ENCODE measurements at places on chromosomes 1 and 21. TPM values are rescaled to one million over a fixed set of nuclear protein-coding genes. Genes with fewer than 3 reads are reported as not detected.

The HTR6 gene
- not detected for total RNA-seq

The SYCP1 gene
- not detected for total RNA-seq

The MIXL1 gene
- total RNA-seq, result not detected

The FCN3 gene
- total RNA-seq, result not detected

The CDCA8 gene
- 1.5 TPM for total RNA-seq

The EFNA3 gene
- 2.1 TPM for total RNA-seq

The HPDL gene
- total RNA-seq, result 0.59 TPM

The ZMYND12 gene
- 0.88 TPM for total RNA-seq

The SPRR4 gene
- total RNA-seq, result not detected

The PLEKHG5 gene
- total RNA-seq, result 11.2 TPM

Data from osteoblast (primary cell).